ENCODE measurements at places on chromosomes 16 and 17. TPM values are rescaled to one million over a fixed set of nuclear protein-coding genes. Genes with fewer than 3 reads are reported as not detected.

DNA sequence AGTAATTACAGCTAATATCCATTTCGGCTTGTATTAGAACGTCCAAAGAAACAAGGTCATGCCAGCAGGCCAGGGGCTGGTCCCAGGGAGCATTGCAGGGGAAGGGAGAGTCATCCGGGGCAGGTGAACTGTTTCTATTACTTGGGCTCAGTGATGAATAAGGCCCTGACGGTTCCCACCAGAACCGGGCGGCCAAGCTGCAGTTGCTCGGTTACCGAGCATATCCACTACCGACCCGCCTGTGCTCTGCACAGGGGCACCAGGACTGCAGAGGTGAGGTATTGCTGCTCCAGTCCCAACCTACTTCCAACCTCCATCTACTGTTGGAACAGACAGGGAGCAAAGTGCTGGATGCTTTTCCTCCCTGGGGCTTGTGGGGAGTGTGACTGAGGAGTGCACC, 295.5 kb downstream of the MAF start:
- peaks cover 37% of the 10 kb centered on the region for H3K27me3 ChIP-seq
- peaks cover 9% of the 10 kb centered on the region for H3K4me1 ChIP-seq
- DNase-seq: no peak
- no peak overlapping the region for H3K4me3 ChIP-seq

GRCh38 chr16:78642621-78643285, 543.3 kb downstream of the WWOX start:
- no peak overlapping the region for H3K27ac ChIP-seq
- H3K27me3 ChIP-seq: no peaks in the 10 kb centered on the region
- peaks cover 6% of the 10 kb centered on the region for H3K4me1 ChIP-seq
- no peaks in the 10 kb centered on the region for H3K36me3 ChIP-seq

TRIM25 gene
- 197 TPM for total RNA-seq

DNA sequence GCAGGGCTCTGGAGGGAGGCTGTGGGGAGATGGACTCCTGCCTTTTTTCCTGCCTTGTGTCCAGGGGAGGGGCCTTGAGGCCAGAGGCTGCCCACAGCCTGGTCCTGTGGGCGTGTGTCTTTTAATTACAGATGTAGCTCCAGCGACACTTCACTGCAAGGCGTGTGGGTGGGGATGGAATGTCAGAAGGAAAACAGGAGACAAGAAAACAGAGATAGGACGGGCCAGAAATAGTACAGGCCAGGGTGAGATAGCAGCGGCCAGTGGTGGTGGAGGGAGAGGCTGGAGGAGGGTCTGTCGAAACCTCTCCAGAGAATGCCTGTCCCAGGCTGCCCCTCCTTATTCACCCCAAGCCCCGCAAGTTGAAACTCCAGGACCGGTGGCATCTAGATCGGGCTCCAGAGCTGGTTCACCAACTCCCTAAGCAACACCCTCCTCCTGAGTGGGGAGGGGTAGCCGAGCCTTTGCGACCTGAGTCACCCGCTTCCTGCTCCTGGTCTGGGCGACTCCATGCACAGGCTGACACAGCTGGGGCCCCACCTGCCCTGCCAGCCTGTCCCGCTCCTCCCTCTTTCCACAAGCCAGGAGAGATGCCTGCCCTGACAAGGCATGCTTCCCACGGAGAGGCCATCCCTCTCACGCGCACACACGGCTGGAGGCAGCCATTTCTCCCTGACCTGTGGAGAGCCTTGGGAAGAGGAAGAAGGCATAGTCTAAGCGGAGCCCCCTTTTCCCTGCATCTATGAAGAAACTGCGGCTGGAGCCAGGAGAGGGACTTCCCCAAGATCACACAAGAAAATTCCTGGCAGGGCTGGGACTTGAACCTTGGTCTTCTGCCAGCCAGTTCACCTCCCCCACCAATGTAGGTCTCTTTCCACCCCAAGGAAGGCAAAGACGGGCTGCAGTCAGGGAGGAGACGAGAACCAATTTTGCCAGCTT, 6.6 kb upstream of the JUP start:
- H3K27ac ChIP-seq: no peak overlapping the region
- H3K4me3 ChIP-seq: no peak overlapping the region
- no peak for DNase-seq
- H3K36me3 ChIP-seq: no peaks in the 10 kb centered on the region
- peaks cover 10% of the 10 kb centered on the region for H3K4me1 ChIP-seq
- peaks cover 8% of the 10 kb centered on the region for H3K27me3 ChIP-seq
